ENCODE measurements at places on chromosomes 6 and 20.

- no peak for DNase-seq
Measured at GRCh38 chr6:169981969-169982368, 230.5 kb downstream of the ERMARD start.

DNA sequence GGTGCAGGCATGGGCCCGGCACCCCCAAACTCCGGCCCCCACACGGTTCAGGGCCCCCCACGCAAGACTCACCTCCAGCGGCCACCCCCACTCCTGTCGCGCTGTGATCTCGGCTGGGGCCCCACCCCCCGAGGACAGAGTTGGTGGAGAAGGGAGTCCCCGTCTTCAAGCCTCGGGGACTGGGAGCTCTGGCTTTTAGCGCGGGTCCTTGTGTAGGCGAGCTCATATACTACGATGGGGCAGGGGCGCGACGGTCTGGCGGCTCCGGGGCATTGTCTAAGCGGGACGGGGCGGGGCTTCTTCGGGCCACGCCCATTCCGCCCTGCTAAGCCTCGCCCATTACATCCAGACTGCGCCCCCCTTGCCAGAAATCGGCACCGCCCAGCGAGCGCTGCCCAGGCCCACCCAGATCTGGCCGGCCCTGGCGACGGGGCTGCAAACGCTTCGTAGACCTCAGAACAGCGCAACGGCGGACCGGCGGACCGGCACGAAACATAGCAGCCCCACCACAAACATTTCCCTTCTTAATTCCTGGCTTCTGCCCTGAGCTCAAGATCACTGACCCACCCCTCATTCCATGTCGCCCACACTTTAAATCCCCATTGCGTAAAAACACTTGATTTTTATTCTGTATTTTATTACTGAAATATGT lies 1.0 kb upstream of the DDAH2 start:
- peak; percentile 57 for DNase-seq

DNA sequence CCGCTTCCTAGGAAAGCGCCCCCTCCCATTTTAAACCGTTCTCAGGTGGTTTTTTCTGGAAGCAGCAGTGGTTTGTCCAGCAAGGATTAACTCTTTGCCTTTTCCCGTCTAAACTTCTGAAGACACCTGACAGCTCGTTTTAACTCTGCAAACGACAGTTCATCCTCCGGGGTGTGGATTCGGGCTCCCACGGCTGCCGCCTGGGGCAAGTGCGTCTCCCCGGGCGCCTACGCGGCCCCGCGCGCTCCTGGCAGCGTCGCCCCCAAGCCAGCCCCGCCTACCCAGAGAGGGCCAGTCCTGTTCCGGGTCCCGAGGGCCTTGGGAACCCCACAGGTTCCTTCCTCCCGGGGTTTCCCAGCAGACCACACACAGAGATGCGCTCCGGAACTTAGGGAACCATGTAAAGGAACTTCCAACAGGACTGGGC lies 54.4 kb downstream of the PRR18 start:
- DNase-seq = no peak

GRCh38 chr6:97885828-97886227 lies 602.8 kb upstream of the MMS22L start:
- no peak for DNase-seq

- no peak for DNase-seq
Measured at GRCh38 chr20:33837096-33837830, 26.1 kb downstream of the CHMP4B start.

- no peak for DNase-seq
Measured at GRCh38 chr6:90231308-90231707, 65.3 kb downstream of the BACH2 start.

GRCh38 chr6:31742894-31743293 lies 3.1 kb downstream of the MSH5 start:
- DNase-seq = no peak

DNA sequence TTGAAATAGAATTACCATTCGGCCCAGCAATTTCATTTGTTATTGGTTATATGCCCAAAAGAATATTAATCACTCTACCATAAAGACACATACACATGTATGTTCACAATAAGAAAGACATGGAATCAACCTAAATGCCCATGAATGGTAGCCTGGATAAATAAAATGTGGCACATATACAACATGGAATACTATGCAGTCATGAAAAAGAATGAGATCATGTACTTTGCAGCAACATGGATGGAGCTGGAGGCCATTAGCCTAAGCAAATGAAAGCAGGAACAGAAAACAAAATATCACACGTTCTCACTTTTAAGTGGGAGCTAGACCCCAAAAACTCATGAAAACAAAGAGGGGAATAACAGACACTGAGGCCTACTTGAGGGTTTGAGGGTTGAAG lies 52.6 kb upstream of the RNGTT start:
- DNase-seq = no peak

- DNase-seq = no peak
Measured at GRCh38 chr6:147933224-147933623, 409.4 kb upstream of the SASH1 start.

- no peak for DNase-seq
Measured at GRCh38 chr6:76790045-76790796, 673.1 kb downstream of the HTR1B start.

DNA sequence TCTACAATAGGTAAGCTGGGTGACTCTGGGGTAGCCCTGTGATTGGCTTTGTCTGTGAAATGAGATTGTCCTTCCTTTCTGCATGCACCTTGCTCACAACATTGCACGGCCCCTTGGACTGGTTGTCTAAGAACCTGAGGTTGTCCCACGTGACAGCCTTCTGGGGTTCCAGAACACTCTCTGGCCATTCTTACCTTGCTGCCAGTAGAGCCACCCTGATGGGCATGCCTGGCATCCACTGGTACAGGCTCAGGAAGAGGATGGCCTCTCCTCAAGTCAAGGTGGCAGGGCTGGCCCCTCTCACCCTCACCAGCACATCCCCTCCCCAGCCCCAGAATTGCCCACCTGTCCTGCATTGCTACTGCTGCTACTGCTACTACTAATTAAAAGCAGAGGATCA lies 335.0 kb downstream of the PACRG start:
- no peak for DNase-seq

- DNase-seq = no peak
Measured at GRCh38 chr20:63148696-63149095, 67.2 kb downstream of the YTHDF1 start.

GRCh38 chr6:134880487-134881190 lies 69.3 kb downstream of the ALDH8A1 start:
- no peak for DNase-seq

DNA sequence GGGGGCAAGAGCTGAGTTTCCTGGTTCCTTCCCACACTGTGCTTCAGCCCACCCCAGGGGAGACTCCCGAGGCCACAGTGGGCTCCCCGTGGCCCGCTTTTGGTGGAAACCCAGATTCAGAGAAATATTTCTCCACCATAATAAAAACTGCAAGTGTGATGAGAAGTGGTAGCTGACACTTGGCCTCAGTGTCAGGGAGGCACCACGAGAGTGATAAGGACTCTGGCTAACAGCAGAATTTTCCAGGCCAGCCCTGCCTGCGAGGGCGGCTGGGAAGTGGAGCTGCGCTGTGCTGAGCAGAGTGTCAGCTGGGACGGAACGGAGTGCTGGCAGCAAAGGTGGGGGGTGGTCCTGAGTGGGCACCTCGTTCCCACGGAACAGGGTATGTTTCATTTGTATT lies 22.5 kb downstream of the SPATA2 start:
- DNase-seq = no peak
